ENCODE measurements at places on chromosomes 16 and 17.
A peak's percentile ranks its signal among the peaks of the same experiment; 100 is the strongest.

GRCh38 chr17:61409301-61410112 is 9.9 kb downstream of the TBX2 start:
- no peak for DNase-seq

GRCh38 chr17:39705786-39706348 is 6.0 kb downstream of the ERBB2 start:
- DNase-seq = no peak

- no peak for DNase-seq
These were observed 45.6 kb upstream of the CACNG4 start for GRCh38 chr17:66918896-66919295.

DNA sequence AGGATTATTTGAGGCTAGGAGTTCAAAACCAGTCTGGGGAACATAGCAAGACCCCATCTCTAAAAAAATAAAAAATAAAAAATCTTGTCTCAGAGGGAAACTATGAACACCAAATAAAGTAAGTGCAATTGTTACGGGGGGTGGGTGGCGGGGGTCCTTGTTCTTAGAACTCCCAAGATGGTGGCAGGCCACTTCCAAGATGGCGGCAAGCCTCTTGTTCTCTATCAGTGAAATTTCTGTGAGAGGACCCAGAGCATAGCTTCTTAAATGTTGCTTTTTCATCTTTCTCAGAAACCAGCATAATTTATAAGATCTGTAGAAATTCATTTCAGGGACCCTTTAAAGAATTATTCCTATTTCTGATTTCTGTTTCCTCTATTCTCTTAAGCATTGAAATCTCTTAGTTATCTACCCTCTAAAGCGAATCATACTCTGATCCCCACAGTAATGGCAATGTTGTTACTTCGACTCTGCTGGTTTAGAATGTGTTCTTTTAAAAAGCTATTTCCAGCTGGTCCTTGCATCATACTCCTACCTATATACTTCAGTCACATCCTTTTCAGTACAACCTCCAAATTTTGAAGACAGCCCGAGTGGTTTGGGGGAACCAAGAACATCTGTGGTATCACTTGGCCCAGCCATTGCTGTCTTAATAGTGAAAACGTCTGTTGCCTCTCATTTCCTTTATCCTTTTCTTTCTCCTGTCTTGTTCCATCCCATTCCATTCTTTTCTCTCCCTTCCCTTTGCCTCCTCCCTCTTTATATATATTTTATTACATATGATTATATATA is 16.2 kb downstream of the RSPRY1 start:
- DNase-seq = no peak

- no peak for DNase-seq
These were observed 22.4 kb upstream of the SCNN1B start for GRCh38 chr16:23279721-23280153.

DNA sequence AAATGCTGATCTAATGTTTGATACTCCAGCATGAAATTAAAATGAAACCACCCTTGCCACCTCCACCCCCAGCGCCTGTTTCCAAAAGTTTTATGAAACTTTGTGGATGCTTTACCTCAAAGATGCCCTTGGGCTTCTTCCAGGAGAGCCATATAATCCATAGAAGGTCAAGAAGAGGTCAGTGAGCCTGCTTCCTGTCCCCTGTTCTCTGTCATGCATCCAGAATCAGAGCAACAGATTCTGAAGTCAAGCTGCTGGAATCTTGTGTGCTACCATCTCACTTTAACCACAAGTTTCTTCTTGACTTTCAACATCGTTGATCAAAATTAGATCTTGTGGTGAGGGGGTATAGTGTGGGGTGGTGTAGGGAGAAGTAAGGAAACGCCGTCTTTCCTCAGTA is 8.6 kb downstream of the GOSR2 start:
- DNase-seq = no peak

GRCh38 chr17:69223809-69224208 is 4.8 kb downstream of the ABCA10 start:
- no peak for DNase-seq

DNA sequence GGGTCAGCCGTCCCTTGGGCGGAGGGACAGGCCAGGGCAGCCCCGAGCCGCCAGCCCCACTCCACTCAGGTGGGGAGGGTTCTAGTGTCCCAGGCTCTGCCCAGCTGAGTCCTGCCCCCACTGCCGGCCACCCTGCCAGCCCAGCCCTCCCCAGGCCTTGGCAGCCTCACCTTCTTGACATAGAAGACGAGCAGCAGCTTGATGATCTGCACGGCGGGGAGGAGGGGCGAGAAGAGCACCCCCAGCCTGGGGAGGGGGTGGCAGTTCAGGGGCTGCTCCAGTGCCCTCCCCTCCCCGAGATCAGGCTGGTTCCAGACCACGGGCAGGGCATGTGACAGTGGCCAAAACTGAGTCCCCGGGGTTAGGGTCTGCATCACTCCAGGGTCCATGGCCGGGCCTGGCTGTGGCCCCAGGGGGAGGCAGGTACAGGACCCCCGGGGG is 9.7 kb downstream of the TMC6 start:
- no peak for DNase-seq

GRCh38 chr16:53224951-53225533 is 170.3 kb downstream of the CHD9 start:
- DNase-seq = no peak

GRCh38 chr17:18224387-18225120 is 881 bp upstream of the LLGL1 start:
- DNase-seq = no peak

GRCh38 chr17:44915321-44915726 is at the start of gene GFAP:
TSS of gene GFAP (minus strand) at chr17:44915500. CDS start at chr17:44915486, 14 bp downstream.
- no peak for DNase-seq

GRCh38 chr17:42067371-42068091 is 17.1 kb upstream of the C17orf113 start:
- peak; percentile 61 for DNase-seq

GRCh38 chr16:79659344-79659743 is 58.8 kb upstream of the MAF start:
- DNase-seq = no peak

GRCh38 chr16:19774024-19774423 is 56.0 kb downstream of the IQCK start:
- DNase-seq = no peak

DNA sequence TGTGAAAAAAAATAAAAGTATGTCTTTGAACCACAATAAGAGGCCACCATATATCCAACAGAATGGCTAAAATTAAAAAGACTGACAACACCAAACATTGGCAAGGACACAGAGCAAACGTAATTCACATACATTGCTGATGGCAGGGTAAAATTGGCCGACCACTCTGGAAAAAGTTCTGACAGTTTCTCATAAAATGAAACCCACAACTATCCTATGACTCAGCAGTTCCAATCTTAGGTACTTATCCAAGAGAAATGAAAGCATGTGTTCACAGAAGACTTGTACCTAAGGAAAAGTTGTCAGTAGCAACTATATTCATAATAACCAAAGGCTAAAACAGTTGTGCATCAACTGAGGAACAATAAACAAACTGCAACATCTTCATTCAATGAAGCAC is 357.3 kb upstream of the XYLT1 start:
- DNase-seq = no peak

- peak; percentile 40 for DNase-seq
These were observed 683 bp upstream of the PSMB3 start for GRCh38 chr17:38751808-38752307.

- DNase-seq = no peak
These were observed 2.5 kb downstream of the HS3ST2 start for GRCh38 chr16:22816475-22816874.

DNA sequence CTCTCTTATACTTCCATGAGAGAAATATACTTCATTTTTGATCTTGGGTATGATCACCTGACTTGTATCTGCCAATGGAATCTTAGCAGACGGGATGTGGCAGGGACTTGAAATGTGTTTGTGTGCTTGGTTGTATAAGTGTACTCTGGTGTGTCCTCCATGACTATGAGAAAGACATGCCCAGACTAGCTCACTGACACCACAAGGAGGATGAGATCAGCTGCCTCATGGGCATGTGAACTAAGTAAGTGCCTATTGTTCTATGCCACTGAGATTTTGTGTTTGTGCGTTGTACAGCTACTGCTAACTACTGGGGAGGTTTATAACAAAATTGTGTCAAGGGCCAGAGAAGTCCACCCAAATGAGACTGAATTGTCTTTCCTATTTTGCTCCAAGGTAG is 402.2 kb upstream of the SALL1 start:
- DNase-seq = no peak

GRCh38 chr16:49284962-49285361 is 3.3 kb upstream of the CBLN1 start:
- DNase-seq = no peak

DNA sequence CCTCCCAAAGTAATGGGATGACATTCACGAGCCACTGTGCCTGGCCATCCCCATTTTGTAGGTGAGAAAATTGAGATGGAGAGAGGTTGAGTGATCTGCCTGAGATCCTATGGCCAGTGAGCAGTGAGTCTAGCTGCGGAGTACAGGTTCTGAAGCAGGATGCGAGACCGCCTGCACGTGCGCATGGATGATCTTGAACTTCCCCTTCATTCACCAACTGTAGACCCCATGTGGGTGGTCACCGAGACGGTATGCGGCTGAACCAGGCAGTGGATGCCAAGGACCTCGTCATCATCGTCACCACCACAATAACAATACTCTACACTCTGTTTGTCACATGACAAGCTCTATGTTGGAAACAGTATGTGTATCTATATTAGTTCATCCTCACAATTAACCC is 6.2 kb upstream of the SPNS3 start:
- DNase-seq = no peak

DNA sequence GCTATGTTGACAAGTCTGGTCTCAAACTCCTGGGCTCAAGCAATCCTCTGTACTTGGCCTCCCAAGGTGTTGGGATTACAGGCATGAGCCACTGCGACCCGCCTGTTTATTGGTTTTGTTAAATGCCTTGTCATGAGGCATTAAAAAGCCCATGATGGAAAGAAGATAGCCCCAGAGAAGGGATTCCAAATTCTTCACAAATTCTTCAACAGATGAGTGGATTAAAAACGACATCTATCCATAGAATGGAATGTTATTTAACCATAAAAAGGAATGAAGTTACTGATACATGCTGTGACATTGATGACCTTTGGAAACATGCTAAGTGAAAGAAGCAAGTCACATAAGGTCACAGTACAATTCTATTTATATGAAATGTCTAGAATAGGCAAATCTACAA is 4.7 kb downstream of the SGF29 start:
- no peak for DNase-seq

GRCh38 chr17:43530288-43531081 is 15.7 kb downstream of the ETV4 start:
- no peak for DNase-seq

- DNase-seq = no peak
These were observed 4.0 kb upstream of the ADGRG3 start for GRCh38 chr16:57663917-57664661.

DNA sequence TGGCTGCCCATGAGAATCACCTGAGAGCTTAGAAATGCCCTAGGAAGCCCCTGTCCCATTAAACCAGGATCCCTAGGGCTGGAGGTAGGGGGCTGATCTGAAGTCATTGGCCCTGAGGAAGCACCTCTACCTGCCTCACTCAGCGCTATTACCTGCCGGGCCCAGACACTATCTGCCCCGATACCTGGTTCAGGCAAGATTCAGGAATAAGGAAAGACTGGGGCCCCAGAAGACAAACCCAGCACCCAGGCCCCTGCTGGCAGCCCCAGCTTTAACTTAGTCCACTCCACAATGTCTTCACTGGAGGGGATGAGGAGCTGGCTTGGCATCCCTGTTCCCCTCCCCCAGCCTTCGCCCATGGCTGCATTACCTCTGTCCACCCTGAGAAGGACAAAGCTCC is 126.3 kb downstream of the GAS7 start:
- DNase-seq = no peak

DNA sequence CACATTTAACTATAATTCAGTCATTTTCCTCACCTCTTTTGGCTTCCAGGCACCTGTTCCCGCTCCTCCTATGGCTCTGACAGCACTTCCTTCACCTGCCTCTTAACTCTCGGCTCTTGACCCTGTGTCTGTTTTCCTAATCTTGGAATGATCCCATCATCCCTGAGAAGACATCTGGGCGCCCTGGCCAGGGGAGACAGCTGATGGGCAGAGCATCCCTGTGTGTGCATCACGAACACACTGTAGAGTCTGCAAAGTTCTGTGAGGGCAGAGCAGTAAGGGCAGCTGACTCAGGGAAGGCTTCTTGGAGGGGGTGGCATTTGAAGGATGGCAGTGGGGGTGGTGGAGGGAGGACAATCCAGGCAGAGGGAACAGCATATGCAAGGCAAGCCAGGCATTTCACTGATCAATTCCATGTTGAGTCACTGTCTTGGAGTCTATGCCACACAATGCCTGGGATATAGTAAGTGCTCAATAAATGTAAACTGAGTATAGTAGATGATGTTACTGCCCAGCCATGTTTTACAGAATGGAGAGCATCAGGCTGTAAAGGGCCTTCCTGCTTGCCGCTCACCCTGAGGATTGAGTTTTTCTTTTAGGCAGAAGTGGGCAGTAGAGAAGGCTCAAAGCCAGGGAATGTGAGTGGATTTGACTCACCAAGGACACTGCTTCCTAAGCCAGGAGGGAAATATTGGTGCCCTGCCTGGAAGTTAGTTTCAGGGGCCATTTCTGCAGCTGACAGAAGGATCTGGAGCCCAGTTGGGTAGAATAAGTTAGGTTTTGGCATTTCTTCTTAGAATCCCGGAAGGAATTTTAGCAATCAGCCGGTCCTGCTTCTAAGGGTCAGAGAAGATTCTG is 5.8 kb upstream of the RAB11FIP4 start:
- no peak for DNase-seq

DNA sequence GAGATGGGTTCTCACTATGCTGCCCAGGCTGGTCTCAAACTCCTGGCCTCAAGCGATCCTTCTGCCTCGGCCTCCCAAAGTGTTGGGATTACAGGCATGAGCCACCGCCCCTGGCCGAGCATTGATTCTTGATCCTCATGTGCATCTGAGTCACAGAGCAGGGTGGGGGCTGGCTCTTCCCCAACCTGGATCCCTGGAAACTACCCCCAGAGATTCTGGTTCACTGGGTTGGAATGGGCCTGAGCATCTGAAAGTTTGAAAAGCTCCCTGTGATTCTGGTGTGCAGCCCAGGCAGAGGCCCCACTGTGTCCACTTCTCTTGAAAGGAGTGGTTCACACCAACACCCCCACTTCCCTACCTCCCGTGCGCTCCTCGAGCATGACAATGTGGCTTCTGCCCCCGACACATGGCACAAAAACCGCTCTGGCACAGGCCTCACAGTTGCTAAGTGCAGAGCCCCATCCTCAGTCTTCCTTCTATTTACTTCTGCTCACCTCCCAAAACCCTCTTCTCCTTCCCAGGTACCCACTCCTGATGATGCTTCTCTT is 4.6 kb downstream of the QPRT start:
- DNase-seq = no peak

GRCh38 chr17:7480089-7480384 is 606 bp upstream of the ZBTB4 start:
- no peak for DNase-seq

DNA sequence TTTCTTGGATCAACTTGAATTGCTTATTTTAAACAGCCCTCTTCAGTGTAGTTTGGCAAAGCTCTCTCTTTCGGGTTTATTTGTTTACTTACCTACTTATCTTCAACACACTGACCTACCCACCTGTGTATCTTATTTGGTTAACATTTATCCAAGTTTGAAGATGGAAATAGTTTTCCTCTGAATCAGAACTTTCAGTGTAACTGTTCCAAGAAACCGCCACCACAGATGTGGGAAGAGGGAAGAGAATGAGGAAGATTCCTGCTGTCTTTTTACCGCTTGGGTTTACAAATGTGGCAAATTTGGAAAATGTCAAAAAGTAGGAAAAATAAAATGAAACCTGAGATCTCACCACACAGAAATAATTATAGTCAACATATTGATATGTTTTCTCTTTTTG is 115.8 kb downstream of the MSI2 start:
- no peak for DNase-seq
